ENCODE measurements at places on chromosomes 6 and 20. TPM values are rescaled to one million over a fixed set of nuclear protein-coding genes. Genes with fewer than 3 reads are reported as not detected.
A peak's percentile ranks its signal among the peaks of the same experiment; 100 is the strongest.

The APOBEC2 gene
- not detected for total RNA-seq

The CRISP2 gene
- not detected for total RNA-seq

The EZR gene
- total RNA-seq, result 375 TPM

DNA sequence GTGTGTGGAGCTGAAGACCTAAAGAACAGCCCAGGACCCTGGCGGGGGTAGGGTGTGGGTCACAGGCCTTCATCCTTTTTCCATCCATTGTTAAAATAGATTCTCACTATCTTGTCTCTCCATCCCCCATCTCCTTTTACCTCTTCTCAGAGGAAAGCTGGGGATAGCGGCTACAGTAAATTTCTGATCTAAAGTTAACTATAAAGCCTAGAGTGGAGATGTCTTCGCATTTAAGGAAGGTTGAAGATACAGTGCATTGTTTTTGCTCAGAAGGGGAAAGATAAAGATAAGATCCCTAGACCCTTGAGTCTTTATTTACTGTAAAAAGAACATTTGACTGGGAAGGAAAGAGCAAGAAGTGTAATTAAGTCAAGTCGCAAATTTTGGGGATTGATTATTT lies 8.6 kb downstream of the FOXA2 start:
- no peaks in the 10 kb centered on the region for H3K36me3 ChIP-seq
- H3K4me3 ChIP-seq, result no peak overlapping the region
- peaks cover 94% of the 10 kb centered on the region for H3K27me3 ChIP-seq
- peaks cover 4% of the 10 kb centered on the region for H3K4me1 ChIP-seq

- DNase-seq, result no peak
- H3K27me3 ChIP-seq, result no peaks in the 10 kb centered on the region
- peaks cover 2% of the 10 kb centered on the region for H3K4me1 ChIP-seq
- peak overlapping the region; percentile 28 for H3K4me3 ChIP-seq
- peak overlapping the region; percentile 79 for H3K27ac ChIP-seq
Observed at GRCh38 chr6:138331444-138331843, 46.3 kb upstream of the SMIM28 start.

DNA sequence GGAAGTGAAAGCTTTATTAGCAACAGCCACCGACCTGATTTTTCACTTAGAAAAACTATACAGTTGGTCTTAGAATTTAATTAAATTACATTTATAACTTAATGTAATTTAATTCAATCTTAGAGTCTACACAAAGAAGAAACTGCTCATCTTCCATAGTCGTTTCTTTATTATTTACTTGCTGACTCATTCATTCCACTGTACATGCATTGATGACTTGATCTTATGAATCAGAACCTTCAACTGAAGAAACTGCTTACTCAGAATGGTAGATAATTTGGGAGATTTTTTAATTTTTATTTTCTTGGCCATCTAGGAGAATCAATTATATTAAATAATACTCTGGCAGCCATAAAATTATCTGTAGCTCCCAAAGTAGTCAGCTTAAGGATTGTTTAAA lies 1021.6 kb upstream of the FLRT3 start:
- H3K36me3 ChIP-seq, result no peaks in the 10 kb centered on the region
- H3K4me3 ChIP-seq, result no peak overlapping the region
- H3K27me3 ChIP-seq, result no peaks in the 10 kb centered on the region
- H3K27ac ChIP-seq, result no peak overlapping the region
- DNase-seq, result no peak

The RAB32 gene
- 4.9 TPM for total RNA-seq

DNA sequence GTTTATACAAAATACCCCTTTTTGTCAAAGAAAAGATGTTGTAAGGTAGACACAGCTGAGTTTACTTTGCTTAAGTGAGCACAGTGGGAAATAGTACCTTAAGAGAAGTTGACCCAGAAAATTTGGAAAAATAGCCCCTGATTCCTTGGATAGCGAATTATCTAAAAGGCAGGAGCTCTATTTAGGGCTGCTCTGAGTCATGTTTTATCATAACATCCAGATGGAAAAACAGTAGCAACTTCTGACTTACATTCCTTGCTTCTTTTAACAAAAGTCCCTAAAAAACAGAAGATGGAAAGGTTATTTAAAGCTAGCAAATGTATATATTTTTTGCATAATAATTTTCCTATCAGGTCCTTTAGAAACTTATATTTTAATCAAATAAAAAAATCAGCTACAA lies 59.0 kb downstream of the THEMIS start:
- DNase-seq, result no peak
- H3K4me1 ChIP-seq, result no peaks in the 10 kb centered on the region
- no peak overlapping the region for H3K27ac ChIP-seq
- no peak overlapping the region for H3K4me3 ChIP-seq
- H3K27me3 ChIP-seq, result no peaks in the 10 kb centered on the region

- no peaks in the 10 kb centered on the region for H3K36me3 ChIP-seq
- no peaks in the 10 kb centered on the region for H3K27me3 ChIP-seq
- no peaks in the 10 kb centered on the region for H3K4me1 ChIP-seq
- H3K27ac ChIP-seq, result no peak overlapping the region
- no peak for DNase-seq
- H3K4me3 ChIP-seq, result no peak overlapping the region
Observed at GRCh38 chr6:124443541-124443940, 518.7 kb upstream of the RNF217 start.

All from H9 (cell line).